ENCODE measurements at places on chromosomes 6 and 20.

DNA sequence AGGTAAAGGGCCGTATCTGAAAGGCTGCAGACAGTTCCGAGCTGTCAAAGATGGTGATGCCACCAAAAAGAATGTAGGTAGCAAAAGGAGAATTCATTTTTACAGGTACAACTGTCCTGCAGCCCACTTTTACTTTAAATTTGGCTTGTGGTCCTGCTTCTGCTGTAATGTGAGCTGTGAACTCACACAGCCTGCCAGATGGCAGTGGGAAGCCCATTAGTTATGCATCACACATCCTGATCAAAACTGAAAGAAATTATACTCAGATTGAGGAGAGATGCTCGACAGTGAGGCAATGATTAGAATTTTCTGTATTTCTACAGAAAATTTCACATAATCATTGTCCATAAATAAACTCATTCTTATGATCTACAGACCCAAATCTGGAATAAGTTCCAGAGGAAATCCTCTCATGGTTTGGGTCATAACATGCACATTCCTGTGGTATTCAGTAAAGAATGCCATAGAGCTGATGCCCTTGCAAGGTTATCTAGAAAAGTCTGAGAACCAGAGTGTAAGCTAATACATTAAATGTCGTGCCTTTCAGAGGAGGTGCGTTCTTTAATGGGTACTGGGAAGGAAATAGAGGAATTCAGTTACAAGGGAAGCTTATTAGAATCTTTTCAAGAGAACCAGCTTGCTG is 23.9 kb upstream of the E2F3 start:
- no peak for DNase-seq

DNA sequence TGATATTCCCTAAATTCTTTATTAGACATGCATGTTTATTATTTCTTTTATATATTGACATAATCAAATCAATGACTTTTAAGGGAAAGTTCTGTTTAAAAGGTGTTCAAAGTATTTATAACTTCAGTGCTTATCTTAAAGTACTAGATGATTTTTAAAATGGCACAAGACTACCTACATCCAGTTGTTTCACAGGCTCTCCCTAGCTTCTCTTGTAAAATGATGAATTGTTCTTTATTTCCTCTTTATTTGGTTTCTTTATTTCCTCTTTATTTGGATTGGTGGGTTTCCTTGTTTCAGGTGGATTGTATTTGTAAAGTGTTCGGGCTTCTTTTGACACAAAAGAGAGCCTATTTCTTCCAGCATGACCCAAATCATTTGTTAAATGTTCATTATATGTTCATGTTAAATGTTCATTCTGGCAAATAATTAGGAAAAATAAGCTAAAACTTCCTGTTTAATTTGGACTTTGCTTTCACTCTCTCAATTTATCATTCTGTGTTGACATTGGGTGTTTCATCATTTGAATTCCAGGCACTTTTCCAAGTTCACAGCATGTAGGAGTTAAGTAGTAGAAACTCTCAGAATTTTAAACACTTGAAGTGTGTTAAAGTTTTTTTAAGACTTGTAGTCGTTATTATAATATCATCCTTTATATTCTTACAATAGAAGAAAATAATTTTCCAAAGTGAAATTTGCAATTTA is 24.6 kb downstream of the MLIP start:
- DNase-seq = no peak

DNA sequence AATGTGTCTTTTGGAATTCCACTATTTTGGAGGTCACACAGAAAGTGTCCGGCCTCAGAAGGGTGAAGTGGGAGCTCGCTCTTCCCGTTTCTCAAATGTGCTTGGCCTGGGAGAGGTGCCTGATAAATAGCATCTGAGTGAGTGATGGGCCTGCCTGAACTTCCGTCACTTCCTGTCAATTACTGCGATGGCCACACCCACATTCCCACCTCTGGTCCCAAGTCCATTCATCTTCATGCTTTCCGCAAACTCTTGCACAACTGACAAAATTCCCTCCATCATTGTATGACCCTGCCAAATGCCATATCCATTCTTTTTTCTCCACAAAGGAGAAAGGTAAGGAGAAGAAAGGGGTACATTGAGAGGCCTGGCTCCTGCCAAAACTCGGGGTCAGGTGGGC is 169.0 kb downstream of the QKI start:
- DNase-seq = no peak

GRCh38 chr6:25748049-25748448 is 6.5 kb upstream of the SLC17A4 start:
- DNase-seq = no peak

DNA sequence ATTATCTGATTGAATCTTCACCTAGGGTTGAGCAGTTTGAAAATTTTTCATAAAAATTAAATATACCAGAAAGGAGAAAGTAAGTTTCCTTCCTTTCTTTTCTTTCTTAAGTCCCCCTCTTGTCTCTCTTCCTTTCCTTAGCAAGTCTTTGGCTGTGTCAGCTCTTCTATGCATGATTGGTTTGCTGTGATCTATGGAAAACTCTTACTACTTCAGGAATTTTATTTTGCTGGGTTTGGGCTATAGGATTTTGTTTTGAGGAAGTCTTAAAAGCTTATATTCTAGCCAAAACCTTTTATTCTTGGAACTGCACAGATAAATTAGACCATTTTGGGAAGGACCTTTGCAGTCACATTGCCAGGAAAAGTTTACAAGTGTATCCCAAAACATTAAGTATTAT is 173.4 kb upstream of the CITED2 start:
- no peak for DNase-seq

- no peak for DNase-seq
These were observed 5.0 kb upstream of the PHF20 start for GRCh38 chr20:35766843-35767242.

- no peak for DNase-seq
These were observed 84.8 kb downstream of the FOXF2 start for GRCh38 chr6:1474205-1474604.

DNA sequence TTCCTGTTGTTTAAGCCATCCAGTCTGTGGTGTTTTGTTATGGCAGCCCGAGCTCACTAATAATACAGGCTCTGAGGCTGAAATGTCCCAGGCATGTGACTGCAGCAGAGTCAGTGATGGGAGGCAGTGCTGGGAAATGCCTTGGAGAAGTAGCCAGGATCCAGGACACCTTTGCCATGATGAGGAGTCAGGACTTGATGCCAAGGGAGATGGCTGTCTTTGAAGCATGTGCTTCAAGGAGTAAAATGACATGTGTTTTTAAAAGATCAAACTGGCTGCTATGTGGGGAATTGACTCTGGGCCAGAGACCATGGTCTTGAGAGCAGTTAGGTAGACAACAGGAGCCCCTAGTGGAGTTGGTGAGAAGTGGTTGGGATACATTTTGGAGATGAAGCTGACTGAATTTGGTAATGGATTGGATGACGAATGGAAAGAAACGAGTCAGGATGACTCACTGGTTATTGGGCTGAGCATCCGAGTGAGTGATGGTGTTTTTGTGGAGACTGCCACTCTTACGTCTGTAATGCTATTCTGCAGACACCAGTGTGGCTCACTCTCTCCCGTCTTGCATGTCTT is 322.2 kb downstream of the PLCB1 start:
- DNase-seq = no peak

DNA sequence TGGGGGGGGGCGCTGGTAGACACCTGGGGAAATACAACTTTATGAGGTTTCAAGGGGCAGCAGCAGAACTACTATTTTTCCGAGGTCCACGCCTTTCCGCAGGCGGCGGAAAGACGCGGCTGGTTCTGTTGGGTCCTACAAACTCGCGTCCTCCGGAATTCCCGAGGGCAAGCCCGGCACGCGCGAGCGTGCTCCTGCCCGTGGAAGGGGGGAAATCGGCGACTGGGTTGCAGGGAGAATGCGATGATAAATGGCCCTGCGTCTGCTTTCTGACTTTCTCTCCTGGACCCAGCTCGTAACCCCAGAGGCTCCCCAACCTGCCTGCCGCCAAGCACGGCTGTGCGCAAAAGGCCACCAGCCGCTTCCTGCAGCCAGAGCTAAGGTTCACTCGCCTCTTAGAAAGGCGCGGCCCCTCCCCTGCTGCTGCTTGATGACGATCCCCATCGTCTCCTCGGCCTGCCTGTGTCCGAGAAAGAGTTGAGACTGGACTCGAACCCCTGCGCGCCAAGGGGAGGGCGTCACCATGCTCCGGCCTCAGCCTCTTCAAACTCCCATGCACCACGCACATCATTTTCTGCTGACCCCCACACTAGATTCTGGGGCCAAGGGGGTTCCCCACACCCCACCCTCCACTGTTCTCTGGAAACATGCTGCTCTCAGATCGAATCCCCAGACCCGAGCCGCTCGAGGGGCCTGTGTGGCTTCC is 6.7 kb downstream of the FOXA2 start:
- no peak for DNase-seq

DNA sequence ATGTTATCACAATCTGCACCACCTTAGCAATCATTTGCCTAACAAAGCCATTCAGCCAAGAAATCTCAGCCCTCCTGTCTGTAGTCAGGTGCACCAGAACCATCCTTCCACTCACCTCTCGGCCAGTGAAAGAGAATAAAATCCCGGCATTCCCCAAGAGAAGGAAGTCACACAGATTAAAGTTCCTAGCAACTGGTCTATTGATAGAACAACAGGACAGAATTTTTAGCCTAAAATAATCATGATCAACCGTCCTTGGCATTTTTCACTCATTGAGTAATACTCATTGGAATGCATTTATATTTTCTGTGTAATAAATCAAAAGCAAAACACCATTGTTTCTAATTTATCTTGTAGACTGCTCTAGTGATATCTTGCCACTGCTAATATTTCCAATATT is 85.7 kb upstream of the CDH4 start:
- DNase-seq = no peak

DNA sequence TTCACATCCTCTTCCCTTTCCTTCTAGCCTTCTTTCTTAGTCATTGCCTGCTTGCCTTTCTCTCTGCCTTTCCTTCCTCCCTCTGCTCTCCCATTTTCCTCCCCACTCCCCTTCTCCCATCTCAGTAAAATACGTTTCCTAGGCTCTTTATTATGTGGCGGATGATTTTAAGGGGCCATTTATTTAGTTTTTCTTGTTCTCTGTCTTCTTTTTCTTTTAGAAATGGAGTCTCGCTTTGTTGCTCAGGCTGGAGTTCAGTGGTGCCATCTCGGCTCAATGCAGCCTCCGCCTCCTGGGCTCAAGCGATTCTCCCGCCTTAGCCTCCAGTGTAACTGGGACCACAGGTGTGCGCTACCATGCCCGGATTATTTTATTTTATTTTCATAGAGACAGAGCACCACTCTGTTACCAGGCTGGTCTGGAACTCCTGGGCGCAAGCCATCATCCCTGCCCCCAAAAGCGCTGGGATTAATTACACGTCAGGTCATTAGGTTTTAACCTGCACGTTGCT is 1.5 kb downstream of the MTHFD1L start:
- no peak for DNase-seq

DNA sequence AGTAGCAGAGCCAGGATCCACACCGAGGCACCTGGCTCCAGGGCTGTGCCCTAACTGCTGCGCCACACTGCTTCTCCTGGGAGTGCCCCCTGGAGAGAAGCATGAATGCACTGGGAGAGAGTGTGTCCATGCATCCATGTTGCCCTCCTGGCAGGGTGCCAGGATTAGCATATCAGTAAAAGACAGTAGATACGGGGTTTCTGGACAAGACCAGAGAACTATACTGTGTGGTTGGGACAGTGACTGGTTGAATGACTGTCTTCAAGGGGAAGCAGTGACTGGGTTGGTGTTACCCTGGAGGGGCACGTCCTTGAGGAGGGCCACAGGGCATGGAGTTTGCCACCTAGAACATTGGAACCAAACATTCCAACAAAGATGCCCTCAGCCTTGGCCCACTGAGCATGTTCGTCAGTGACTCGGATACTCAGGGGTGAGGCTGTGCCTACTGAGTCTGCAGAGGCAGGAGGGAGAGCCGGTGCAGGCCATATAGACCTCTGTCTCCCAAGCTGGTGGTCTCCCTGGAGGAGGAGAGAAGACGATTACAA is 288.8 kb downstream of the CDC5L start:
- no peak for DNase-seq

GRCh38 chr6:12951415-12951814 is 234.8 kb downstream of the PHACTR1 start:
- DNase-seq = no peak

DNA sequence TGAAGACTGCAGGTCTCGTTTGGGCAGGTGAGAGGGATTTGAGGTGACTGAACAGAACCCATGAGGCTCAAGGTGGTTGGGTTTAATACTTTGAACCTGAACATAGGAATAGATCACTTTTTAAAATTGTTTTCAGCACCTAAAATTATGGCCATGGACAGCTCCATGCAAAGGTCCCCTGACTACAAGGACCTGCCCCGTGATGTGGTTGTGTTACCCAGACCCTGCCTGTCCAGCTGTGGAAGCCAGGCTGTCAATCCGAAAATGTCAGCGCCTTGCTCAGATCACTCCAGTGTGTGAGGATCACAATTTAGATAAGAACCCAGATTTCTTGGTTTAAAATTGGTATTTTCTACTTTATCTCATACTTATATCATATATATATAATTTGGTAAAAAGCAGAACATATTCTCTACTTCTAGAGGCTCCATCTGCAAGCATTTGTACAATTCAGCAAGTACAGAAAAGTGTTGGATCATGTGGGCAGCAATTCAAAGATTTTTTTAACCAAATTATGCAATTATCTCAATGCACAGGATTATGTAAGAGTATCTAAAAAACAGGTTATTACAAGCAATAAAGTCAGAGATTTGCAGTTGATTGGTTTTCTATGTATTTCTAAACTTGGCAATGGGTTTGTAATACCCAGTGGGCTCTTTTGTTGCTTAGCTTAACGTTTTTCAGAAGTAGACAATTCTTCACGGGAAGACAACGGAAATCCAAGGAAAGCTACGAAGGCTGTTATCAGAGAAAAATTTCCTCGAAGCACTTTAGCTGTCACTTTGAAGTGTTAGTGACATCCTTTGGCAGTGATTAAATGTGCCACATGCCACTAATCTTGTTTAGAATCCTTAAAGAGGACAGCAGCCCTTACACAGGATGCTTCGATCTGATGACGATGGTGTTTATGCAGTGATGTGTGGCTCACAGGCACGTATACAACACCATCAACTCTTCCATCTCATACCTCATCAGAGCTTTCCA is 24.1 kb upstream of the RPS6KA2 start:
- no peak for DNase-seq

- DNase-seq = no peak
These were observed 85.4 kb downstream of the HFE start for GRCh38 chr6:26172608-26172968.

DNA sequence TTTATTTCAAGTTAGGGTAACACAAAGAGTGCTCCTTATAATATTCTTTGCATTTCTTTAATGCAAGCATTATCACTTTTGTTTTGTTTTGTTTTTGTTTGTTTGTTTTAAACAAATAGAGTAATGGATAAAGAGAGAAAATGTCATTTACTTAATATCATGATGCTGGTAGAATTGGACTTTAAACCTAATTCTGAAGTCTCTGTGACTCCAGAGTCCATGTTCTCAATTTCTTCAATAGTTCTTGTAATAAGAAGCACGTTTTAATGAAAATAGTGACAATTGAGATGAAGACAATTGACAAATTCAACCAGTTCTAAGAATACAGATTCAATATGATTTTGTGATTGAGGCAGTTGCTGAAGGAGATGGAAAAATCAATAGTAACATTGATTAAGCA is 30.3 kb upstream of the MANEA start:
- DNase-seq = no peak

DNA sequence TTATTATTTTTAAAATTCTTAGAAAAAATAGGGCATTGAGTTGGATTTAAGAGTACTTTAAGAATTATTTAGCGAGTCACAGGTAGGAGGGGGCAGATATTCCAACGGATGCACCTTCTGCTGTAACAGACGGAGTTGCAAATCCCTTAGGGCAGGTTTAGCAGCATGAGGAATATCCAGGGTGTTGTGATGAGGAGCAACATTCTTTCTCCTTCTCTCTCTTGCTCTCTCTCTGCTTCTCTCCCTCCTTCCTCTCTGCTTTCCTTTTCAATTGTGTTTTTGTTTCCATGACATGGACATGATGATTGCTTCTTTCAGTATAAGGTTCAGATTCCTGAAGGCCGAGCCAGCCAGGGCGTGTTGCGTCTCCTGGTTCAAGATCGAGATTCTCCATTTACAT is 28.9 kb downstream of the CDH26 start:
- DNase-seq = no peak

Measured in omental fat pad (tissue), 4 donors.